ENCODE measurements at places on chromosomes 1 and 21.

DNA sequence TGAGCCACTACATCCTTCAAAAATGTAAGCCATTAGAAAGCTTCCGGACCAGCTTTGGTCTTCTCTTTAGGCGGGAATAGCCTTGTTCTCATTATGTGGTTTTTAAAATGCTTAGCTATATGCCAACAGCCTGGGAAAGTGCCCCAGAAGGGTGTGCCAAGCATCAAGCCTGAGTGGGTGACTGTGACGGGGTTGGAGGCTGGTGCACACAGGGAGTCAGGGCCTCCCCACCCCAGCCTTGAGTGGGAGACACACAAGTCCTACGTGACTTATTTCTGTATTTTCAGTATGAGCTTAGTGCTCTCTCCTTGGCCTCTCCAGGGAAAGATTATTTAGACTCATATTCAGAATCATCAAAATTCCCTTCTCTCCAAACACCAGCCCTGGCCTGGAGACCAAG lies 9.8 kb downstream of the UBASH3A start:
- no peak for DNase-seq

DNA sequence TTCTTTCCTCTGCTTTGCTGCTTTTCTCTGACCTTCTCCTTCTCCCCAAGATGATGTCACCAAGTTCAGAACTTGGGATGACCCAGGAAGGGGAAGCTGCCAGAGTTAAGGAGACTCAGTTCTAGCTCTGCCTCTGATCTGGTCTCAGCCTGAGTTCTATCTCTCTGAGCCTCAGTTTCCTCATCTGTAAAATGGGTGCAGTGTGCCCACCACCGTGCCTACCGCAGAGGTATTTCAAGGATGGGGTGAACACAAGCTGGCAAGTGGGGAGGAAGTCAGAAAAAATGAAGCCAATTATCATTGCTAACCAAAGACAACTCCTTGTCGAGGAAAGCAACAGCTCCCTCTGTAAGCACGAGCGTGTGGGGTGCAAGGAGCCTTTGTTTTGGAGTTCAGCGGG lies 249.7 kb downstream of the KAZN start:
- DNase-seq: no peak

- peak; percentile 31 for DNase-seq
These were observed 22.4 kb downstream of the DEGS1 start for GRCh38 chr1:224205438-224205840.

GRCh38 chr1:185526344-185527307 lies 207.6 kb upstream of the HMCN1 start:
- no peak for DNase-seq

DNA sequence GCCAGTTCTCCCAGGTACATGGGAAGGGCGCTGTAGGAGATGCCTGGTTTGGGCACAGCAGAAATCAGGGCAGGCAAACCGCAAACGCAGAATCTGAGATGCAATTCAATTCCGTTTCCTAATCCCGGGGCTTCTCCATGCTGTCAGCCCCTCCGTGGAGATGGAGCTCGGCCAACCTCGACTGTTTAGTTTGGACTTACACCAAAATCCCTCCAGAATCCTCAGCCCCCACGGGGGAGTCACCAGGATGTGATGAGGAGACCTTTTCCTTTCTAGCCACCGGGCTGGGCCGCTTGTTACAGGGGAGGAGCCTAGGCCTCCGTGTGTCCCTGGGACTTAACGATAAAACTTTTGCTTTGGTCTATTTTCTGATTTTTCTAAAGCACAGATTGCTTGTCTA lies 7.9 kb downstream of the SLC2A7 start:
- no peak for DNase-seq

DNA sequence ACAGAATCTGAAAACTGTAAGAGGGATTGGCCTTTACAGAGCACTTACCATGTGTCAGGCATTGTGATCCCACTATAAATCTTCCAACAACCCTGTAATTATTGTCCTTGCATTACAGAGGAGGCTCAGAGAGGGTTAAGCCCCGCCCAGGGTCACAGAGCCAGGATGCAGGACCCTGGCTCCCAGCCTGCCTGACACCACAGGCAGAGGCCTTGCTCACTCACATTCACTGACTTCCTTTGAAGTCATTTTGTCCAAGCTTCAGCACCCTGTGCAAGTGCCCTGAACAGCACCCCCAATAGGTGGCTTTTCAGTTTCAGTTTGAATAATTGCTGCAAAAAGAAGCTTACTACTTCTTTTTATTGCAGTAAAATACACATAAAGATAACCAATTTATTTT lies 256.8 kb upstream of the NFIA start:
- no peak for DNase-seq

GRCh38 chr1:114671011-114671938 lies 1.4 kb upstream of the DENND2C start:
- DNase-seq: no peak

DNA sequence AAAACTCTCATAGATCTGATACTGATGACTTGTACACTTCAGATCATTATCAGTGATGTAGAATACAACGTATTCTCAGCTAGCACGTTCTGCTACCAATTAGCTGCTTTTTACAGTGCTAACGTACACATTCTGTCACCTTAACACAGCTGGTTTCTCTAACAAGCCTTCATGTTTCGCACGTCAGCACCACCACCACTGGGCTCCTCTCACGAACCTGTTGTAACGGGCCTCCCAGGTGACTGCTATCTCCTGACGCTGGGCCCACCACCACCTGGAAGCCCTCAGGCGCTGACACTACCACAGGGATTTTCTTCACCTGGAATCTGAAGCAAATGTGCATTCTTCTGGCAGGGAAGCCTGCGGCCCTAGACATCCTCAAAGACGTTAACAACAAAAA lies 19.8 kb downstream of the TOMM20 start:
- DNase-seq: no peak

DNA sequence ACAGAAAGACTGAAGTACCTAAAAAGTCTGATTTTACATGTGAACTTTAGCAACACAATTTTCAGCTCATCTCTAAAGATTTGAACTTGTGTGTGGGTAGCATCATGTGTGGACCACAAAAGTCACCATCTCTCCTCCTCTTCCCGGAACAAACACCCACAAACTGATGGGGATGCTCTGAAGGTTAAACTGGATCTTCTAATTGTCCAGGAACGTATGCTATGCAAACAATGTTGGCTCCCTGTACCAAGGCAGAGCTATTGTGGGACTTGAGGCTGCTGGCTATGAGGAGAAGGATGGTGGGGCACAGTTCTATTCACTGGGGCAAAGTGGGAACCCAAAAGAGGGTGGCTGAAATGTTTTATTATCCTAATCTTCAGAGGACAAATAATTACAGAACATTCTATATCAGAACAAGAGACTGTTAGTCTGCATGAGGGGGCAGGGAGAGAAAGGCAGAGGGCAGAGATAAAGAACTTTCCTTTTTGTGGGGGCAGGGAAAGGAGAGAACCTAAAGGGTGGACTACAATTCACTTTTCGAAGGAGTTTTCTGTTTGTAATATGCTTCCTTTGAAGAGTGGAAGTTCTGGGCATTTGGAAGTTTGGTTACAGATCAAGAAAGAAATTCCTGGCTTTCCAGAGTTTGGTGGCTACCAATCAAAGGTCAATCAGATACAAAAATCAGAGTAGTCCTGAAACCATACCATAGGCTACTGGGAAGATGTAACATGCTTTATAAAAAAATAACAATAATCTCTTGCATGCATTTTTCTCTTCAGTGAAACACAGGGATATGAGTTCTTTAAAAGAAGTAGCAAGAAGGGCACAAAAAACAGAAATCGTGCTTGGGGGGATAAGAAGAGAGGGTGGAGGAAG lies 62.9 kb downstream of the GADD45A start:
- DNase-seq: no peak

DNA sequence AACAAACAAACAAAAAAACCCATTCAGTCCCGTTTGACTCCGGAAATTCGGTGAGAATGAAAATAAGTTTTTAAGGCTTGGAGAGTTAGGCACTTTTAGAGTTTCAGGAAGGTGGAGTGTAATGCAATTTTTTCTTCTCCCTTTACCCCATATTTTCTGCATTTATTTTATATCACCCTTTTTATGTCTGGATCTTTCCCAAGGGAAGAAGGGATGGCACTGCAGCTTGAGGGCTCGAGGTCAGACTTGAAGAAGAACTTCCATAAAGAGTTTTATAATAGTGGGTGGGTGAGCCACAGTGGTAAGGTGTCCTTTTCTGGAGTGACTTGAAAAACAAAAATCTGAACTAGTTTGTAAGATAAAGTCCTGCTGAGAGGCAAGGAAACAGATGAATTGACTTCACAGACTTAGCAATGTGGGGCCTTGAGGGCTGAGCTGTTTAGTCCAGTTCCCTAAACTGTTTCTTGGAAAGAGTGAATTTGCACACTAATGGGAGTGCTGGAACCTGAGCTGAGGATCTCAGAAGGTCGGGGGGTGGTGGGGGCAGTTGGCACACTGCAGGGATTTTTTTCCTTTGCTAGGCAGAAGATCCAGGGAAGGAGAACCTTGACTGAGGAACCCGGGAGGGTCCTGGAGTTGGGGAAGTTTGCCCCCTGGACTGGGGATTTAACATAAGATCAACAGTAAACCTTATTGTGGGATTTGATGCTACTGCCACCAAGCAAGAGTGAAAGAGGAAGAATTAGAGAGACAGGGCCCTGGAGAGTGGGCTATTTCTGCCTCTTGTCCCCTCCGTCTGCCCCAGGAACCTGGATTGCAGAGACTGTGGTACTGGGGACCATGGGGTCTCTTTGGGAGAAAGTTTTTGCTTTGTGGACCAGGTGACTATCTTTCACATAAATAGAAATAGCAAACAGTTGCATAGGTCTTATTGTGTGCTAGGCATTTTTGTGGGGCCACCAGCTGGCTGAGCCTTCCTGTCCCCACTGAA lies 1.8 kb upstream of the MEX3A start:
- no peak for DNase-seq

DNA sequence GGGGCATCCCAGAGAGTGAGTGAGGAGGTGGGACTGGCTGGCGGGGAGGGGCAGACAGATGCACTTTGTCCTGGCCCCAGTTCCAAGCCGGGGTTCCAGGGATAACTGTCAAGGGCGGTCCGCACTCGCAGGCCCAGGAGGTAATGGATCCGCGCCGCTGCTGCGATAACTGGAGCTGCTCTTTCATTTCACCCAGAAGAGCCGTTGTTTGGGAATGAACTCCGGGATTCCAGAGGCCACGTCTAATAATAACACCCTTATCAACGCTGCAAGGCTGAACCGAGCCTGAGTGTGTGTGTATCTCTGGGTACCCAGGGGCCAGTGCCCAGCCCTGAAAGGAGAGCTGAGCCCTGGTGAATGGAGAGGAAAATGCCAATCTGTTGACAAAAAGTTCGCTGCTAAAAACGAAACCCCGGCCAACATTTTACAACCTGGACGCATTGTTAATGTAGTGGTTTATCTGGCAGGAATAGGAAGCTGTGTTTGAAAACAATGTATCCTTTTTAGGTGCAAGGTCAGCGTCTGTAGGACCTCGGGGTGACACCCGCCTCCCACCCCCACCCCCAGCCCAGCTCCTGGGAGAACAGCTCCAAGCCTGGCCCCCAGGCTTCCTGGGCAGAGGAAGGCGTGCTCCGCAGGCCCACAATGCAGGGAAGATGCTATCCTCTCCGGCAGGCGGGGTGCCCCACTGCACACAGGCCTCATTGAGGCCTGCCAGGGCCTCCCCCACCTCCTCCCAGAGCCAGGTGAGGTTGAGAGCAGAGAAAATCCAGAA lies 119.7 kb downstream of the PROX1 start:
- DNase-seq: no peak

- no peak for DNase-seq
These were observed 9.5 kb downstream of the IL6R start for GRCh38 chr1:154414606-154415005.

GRCh38 chr1:220182656-220183055 lies 88.7 kb downstream of the IARS2 start:
- no peak for DNase-seq

- DNase-seq: no peak
These were observed 61.0 kb downstream of the IGSF5 start for GRCh38 chr21:39805983-39806382.

DNA sequence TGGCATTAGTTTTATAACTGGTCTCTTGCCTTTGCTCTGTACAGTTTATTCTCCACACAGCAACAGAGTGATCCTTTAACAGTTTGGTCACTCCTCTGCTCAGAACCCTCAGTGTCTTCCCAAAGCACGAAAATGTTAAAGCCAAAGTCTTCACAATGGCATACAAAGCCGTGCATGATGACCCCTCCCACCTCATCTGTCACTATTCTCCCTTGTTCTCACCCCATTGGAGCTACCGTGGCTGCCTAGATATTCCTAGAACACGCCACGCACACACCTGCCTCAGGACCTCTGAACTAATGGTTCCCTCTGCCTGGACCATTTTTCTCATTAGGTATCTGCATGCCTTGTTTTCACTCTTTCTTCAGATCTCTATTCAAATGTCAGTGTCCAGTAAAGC lies 8.6 kb upstream of the SEMA4A start:
- DNase-seq: no peak

DNA sequence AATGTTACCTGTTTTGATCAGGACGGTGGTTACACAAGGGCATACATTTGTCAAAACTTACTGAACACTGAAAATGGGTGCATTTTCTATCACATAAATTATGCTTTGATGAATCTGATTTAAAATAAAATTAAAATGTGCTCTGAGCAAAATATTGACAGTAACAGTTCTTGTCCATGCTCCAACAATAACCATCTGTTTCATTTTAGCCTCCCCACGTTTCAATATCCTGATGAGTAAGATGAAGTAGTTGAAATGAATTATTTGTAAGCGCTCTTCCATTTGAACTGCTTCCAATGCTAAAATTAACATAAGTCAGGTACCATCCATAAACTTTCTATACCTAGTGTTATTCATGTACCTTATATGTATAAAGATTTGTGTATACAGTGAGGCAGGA lies 365.4 kb downstream of the LTN1 start:
- no peak for DNase-seq

DNA sequence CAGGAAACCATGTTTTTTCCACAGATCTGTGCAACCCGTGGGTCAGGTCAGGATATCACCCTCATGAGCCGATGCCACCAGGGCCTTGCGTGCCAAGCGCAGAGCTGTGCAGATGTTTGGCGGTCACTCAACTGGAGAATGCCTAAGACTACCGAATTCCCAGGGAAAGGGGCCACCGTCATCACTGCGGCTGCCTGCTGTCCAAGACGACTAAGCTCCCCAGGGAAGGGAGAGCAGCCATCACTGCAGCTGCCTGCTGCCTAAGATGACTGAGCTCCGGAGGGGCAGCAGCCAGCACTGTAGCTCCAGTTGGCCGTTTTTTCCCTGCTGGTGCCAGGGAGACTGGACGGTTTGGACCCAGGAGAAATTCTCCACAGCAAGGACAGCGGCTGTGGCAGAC lies 31.1 kb downstream of the AKT3 start:
- no peak for DNase-seq

DNA sequence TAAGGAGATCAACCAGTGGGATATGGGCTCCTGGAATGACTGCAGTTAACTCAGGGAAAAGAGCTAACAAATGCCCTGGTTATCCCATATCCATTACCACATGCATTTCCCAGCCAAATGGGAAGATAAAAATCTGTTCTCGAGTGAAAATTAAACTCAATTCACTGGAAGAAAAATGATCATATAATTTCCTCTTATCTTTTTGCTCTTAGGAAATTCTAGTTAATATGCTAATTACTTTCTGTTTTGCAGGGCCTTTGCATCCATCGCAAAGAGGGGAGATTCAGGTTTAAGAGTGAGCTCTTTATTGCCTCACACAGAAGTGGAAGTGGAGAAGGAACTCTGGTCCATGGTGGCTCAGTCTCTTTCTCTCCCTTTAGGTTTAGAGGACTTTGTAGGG lies 3.9 kb upstream of the IL24 start:
- DNase-seq: no peak

GRCh38 chr1:51564124-51564523 lies 45.1 kb upstream of the EPS15 start:
- no peak for DNase-seq

All from GF-D8 (cell line).